ENCODE measurements at places on chromosomes 2 and 18.

DNA sequence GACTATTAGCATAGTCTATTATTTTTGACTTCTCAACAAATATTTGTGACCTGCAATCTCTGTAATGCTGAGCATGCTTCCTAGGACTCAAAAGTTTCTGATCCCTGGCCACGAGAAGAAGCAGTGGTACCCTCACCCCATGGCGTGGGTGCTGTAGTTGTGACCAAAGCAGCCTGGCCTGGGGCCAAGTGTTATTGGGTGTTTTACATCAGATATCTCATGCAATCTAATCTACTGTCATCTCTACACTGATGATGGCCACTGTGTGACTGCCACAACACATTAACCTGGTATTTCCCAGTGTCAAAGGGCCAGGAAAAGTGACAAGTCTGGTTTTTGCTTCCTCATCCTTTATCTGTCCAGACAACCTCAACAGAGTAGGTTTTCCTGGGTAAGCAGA lies 80.8 kb upstream of the WIPF1 start:
- DNase-seq: no peak

- DNase-seq: no peak
Measured at GRCh38 chr2:68263632-68264031, 11.3 kb upstream of the PPP3R1 start.

GRCh38 chr2:26848336-26849055 lies 564 bp downstream of the DPYSL5 start:
- no peak for DNase-seq

- DNase-seq: no peak
Measured at GRCh38 chr2:53958443-53958842, 12.3 kb downstream of the PSME4 start.

DNA sequence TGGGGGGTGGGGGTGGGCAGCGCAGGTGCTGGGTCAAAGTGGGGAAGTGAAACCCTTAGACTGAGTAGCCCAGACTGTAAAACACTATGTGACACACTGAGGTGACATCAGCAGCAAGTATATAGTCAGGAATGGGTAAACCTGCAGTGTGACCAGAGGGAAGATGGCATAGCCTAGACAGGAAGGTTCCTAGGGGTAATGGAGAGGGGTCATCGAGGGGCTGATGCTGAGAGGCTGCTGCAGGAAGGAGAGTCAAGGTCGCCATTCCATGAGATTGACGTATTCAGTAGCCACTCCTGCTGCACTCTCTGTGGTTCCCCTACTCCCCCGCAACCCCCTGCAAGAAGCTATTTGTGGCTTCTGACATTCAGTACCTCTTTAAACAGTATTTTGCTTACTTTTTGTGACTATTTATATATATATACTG lies 111.7 kb downstream of the CHST9 start:
- no peak for DNase-seq

GRCh38 chr2:80525152-80525551 lies 220.6 kb upstream of the LRRTM1 start:
- no peak for DNase-seq

- DNase-seq: no peak
Measured at GRCh38 chr2:74052732-74053710, 68.3 kb downstream of the TET3 start.

DNA sequence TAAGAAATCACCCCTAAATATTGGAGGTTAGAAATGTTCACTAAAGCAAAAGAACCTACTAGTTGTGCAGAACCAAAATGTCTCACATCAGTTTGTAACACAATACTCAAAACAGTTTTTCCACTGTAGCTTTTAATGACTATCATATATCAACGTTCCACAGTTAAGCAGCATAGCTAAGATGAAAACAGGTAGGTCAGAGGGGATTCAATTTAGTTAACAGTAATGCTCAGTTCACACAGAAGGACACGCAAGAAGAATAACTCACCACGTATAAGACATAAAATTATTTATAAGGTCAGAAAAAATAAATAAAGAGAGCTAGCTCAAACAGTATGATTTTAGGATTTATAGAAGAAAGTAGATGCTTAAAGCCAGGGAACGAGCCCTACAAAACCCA lies 118.9 kb upstream of the CCDC150 start:
- no peak for DNase-seq

GRCh38 chr2:30511122-30512083 lies 64.4 kb downstream of the LCLAT1 start:
- no peak for DNase-seq

GRCh38 chr2:128817171-128817570 lies 498.5 kb upstream of the HS6ST1 start:
- DNase-seq: no peak

GRCh38 chr2:210203558-210203957 lies 21.7 kb downstream of the ACADL start:
- DNase-seq: no peak

GRCh38 chr2:29657674-29658073 lies 263.7 kb downstream of the ALK start:
- no peak for DNase-seq

GRCh38 chr18:26425148-26425531 lies 123.2 kb downstream of the KCTD1 start:
- DNase-seq: no peak

DNA sequence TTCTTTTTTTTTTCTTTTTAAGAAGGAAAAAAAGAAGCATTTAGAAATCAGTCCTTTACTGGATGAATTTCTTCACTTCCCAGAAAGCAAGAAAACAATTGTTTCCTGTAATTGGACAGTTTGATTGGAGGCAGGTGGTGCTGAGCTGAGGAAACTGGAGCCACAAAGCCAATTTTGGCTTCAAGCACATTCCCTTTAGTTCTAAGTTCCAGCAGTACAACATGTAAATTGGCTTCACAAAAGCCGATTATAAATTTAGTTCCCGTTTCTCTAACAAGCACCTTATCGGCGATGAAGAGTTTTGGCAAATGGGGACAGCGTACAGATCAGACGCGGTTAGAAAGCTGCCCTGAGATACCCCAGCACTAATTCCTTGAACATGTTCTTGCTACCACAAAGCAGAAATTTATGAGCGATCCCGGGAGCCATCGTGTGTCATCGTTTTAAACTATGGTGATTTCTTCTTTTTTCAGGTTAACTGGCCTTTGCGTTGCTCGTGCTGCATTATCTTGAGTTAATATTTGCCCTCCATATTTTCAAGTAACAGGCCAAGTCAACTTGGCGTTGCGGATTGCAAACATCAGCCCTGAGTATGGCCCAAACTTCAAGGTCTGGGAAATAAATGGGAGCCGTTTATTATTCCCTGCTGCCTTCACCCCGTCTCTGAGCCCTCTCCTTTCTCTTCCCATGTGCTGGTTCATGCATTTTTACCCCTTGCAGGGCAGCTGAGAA lies 190.4 kb upstream of the ID2 start:
- DNase-seq: no peak

DNA sequence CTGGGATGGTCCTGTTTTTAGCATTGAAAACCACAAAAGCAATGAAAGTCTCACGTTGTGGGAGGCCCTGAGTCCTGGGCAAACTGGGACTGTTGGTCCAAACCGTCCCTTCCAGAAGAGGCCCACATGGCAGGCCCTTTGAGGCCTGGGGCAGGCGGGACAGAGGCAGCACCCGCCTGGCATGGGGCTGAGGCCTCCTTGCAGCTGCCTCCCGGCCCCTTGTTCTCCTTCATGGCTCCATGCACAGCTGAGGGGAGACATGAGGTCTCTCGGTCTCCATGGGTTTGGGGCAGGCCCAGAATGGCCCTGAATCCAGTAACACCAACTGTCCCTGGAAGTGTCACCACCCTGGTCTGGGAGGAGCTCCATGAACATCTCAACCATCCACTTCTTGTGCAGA lies 61.9 kb downstream of the RRM2 start:
- no peak for DNase-seq

GRCh38 chr2:14715600-14715999 lies 83.1 kb downstream of the LRATD1 start:
- DNase-seq: no peak

GRCh38 chr2:39545957-39546356 lies 108.9 kb upstream of the MAP4K3 start:
- DNase-seq: no peak

- no peak for DNase-seq
Measured at GRCh38 chr2:139064159-139064558, 284.0 kb upstream of the NXPH2 start.

DNA sequence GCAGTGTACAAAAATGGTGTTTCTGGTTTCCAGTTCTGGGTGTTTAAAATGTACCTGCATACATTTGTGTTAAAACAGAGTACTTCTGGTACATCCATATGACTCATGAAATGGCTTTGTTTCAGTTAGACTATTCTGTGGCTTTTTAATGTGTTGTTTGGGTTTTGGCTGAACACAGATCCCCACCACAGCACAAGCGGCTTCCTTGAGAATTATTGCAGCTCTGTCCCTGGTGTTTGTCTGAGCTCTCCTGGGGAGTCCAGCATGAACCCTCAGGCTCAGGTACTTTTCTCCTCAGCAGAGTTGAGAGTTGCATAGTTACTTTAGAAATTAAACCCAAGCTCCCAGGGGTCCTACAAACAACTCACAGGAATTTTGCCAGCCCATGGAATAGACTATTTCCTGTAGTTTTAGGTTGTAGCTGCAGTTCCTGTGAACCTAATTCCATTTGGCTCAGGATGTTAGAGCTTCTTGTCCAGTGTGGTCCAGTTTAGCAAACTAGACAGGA lies 64.8 kb upstream of the EML6 start:
- DNase-seq: no peak

DNA sequence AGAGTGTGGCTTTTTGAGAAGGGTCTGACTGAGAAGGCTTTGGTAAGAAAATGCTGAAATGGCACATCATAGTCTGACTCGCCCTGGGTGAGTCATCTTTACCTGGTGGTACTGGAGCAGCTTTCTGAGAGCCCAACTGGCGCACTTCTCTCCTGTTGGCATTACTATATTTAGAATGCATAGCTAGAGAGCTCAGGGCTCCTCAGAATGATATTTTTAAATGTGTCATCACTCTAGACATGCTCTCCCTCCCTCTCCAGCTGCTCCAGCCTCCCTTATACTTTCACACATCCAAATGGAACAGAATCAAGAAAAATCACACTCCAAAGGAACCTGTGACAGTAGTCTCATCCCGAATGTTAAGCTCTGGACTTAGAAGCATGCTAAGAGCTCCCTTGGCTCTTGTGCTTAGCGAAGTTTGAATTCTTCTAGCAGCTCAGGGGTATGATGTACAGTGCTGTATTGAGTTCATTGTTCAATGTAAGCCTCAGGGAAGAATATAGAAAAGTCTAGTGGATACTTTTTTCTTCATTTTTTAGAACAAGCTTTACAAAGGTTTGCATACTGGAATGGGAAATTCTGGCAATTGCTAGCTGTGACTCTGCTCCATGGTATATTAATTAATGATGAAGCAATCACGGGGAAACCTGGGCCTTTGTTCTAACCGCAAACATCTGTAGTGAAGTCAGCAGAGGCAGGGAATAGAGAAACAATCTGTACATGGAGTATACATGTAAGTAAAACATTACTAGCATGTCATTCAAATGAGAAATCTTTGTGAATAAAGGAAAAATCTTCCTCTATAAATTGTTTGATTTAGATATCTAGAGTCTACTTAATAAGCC lies 751.2 kb upstream of the NRXN1 start:
- DNase-seq: no peak

GRCh38 chr18:52766002-52766545 lies 426.1 kb downstream of the DCC start:
- DNase-seq: no peak

GRCh38 chr2:208708486-208708885 lies 301.9 kb downstream of the PTH2R start:
- no peak for DNase-seq

GRCh38 chr2:214774108-214774507 lies 35.4 kb downstream of the BARD1 start:
- no peak for DNase-seq

DNA sequence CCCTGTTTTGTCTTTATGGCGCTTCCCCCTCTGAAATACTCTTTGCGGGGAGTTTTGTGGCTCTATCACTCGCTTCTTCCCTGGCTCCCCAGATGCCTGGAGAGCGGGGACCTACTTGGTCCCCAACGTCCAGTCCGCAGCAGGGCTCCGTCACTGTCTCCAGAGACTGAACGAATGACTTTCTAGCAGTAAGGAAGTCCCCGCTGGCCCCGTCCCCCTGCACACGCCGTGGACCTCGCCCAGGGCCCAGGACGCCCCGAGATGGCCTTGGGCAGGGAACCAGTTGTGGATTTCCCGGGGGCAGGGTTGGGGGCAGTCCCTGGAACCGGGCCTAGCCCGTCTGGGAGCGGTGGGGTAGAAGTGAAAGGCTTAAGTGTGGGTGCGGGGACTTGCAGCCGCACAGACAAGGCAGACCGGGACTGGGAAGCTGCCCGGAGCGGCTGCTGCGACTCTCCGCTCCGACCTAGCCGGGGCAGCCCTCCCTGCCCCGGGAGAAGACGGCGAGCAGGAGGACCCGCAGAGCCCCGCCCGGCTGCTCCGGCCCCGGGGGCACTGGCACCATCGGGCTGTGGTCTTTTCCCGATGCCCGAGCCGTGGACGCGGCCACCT lies 821 bp upstream of the EPHA4 start:
- DNase-seq: no peak

DNA sequence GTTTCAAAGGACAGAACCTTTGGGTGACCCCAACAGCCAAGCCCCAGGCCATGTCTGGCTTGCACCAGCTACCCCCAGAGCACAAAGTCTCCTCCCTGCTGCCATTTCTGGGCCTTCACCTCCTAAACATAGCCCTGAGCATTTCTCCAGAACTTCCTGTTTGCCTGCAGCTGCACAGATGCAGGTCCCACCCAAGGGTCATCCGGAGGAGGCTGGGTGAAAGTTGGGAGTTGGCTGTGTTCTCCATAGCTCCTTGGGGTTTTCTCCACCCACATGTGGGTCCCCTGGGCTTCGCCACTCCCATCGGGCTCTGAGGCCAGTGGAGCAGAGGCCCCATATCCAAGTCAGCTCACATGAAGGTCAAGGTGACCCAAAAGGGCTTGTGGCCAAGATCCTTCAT lies 4.3 kb downstream of the TNP1 start:
- DNase-seq: no peak

DNA sequence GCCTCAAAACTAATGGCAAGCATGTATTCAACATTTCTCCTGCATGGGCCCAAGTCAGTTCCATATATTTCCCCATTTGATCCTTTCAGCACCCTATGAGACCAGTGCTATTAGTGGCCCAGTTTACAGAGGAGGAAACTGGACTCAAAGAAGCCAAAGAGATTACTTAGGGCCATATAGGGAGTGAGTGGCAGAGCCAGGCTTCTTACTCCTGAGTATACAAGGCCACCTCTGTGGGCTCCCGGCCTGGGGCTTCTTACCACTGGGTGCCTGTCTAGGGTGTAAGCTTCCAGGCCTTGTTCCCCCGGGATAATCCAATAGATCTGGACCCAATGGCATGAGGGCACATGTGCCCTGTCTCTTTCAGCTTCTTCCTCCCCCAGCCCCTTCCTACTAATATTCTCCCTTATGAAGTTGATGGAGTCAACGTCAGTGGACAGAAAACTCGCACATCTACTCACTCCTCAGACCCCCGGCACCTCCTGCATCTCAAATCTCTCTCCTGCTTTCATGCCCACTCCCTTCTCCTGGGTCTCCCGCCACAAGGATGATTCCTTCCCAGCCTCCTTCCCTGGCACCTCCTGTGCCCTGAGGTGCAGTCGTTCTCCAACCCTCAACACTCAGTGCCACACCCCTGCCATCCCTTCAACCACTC lies 222.6 kb downstream of the ANAPC1 start:
- no peak for DNase-seq
